ENCODE measurements at places on chromosomes 1 and 21.

DNA sequence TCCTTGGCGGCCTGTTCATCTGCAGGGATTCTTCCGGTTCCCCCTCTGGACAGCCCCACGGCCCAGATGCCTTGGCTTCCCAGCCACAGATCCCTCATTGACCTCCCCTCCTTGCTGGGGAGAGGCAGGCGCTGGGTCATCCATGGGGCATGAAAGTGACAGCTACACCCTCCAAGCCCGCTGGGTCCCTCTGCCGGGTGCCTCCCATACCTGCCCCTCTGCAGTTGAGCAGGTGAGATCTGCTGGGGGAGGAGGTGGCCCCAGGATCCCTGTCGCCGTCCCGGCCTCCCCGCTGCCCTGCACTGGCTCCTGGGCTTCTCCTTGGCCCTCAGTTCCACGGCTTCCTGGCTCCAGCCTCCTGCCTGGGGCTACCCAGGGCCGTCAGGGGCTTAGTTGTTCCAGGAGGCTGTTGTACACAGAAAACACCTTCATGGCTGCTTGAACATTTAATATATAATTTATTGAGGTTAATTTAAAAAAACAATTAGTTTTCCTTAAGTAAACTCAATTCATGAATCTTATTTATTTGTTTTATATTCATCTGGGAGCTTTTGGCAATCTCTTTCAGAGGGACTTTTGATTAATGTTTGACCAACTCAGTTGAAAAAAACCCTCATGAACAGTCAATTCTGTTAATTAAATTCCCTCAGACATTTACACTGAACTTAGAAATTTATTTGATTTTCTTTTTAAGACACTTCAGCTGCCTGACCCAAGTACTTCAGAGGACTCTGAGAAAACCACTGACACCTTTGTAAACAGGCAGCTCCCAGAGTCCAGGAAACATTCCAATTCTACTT lies 67.6 kb upstream of the ABCG1 start:
- no peak for DNase-seq

GRCh38 chr1:228314658-228315483 lies 91.8 kb downstream of the TRIM11 start:
- DNase-seq, result no peak

DNA sequence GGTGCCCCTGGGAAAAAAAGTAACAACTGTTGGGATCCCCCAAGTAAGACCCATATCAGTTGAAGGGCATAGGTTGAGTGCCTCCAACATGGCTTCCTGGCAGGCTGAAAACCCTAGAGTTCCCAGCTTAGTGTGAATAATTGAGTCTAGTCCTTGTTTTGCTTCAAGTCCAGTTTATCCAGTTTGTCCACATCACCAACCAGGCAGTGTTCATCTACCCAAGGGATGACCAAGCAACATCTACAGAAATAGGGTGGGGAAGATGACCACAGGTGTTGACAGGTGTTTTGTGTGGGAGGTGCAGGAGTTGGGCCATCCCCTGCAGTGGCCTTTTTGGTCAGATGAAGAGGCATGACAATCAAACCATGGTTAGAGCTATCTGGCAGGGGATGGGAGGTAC lies 54.3 kb upstream of the ERO1B start:
- no peak for DNase-seq

GRCh38 chr1:204077979-204078696 lies 5.2 kb downstream of the SOX13 start:
- peak; percentile 50 for DNase-seq

DNA sequence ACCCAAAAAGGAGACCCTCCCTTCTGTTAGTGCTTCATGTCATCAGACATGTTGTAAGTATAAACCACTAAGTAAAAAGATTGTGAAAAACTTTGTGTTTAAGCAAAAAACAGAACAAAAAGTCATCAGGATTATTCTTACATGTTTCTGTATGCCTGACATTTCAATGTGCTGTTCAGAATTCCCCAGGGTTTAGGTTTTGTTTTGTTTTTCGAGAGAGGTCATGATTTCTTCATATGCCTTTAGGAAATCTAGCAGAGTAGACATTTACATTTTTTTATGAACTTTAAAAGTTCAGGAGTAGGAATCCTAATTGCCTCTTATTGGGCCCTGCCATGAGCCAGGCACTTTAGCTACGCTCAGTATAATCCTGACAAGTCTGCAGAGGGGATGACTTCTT lies 85.3 kb downstream of the VPS13D start:
- no peak for DNase-seq

DNA sequence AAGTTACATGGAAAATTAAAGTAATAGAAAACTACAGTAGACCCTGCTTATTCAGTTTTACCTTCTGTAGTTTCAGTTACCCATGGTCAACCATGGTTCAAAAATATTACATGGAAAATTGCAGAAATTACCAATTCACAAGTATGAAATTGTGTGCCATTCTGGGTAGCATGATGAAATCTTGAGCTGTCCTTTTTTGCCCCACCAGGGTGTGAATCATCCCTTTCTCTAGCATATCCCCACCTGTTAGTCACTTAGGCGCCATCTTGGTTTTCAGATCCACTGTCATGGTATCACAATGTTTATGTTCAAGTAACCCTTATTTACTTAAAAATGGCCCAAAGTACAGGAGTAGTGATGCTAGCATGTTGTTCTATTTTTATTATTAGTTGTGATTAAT lies 3.5 kb upstream of the LRIF1 start:
- no peak for DNase-seq

- DNase-seq, result no peak
These were observed 140.3 kb downstream of the PLXNA2 start for GRCh38 chr1:208103597-208104513.

DNA sequence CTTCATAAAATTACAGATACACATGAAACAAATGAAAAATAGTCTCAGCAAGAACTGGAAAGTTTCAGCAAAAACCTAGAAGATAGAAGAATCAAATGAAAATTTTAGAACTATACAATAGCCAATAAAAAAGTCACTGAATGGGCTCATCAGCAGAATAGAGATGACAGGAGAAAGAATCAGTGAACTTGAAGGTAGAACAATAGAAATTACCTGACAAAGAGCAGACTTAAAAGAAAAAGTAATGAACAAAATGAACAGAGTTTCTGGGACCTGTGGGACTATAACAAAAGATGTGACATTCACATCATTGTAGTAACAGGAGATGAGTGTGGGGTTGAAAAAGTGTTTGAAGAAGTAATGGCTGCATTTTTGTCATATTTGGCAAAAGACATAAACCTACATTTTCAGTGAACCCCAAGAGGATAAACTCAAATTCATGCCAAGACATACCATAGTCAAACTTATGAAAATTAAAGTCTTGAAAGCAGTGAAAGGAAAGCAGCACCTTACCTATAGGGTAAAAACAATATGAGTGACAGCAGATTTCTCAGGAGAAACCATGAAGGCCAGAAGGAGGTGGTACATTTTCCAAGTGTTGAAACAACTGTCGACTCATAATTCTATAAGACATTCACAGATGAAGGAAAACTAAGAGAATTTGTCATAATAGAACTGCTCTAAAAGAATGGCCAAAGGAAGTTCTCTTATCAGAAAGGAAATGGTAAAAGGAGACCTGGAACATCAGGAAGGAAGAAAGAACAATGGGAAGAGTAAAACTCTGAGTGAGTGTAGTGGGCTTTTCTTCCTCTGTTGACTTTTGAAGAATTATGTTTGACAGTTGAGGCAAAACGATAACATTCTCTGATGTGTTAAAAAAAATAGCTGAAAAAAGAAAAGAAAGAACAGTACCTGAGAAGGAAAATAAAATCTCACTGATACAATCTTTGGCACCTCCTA lies 23.5 kb downstream of the NTPCR start:
- no peak for DNase-seq

DNA sequence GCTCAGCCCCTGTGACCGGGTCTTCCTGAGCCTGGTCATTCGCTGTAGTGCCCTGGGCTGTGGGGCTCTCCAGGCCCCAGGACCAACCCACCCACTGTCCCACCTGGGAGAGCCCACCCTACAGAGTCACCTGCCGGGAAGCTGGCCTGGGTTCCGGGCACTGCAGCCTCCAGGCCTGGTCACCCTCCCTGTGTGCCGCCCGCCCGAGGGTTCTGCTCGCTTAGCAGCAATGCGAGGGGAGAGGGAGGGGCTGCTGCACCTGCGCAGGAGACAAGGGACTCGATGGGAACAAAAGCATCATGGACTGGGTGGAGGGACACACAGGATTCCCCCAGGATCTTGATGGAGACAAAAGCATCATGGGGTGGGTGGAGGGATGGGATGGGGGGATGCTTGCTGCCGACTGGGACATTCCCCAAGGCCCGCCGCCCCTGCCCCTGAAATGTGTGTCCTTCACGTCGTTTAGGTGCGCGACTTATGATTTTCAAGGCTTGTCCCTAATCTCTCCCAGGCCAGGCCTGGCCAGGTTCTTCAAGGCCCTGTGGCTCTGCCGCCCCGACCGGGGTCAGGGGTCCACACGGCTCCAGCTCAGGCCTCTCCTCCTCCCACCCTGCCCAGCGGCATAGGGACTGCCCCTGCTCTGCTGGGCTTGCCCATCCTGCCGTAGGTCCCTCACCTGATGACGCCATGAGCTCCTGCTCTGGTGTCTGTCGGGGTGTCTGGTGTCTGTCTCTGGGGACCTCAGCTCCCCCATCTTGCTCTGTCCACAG lies 1.7 kb downstream of the KRTAP10-8 start:
- no peak for DNase-seq

DNA sequence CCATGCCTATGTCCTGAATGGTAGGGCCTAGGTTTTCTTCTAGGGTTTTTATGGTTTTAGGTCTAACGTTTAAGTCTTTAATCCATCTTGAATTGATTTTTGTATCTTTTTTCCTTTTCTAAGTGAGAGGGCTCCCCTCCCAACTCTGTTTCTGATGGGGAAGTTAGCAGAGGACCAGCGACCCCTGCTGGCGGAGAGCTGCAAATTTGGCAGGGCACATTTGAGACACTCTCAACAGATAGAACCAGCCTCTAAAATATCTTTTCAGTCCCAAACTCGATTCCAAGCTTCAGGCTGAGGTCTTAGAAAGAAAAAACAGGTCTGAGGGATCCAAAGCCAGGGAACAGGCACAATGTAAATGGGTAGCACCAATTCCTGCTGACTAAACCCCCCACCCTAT lies 32.5 kb downstream of the LRRC3 start:
- DNase-seq, result peak; percentile 17

DNA sequence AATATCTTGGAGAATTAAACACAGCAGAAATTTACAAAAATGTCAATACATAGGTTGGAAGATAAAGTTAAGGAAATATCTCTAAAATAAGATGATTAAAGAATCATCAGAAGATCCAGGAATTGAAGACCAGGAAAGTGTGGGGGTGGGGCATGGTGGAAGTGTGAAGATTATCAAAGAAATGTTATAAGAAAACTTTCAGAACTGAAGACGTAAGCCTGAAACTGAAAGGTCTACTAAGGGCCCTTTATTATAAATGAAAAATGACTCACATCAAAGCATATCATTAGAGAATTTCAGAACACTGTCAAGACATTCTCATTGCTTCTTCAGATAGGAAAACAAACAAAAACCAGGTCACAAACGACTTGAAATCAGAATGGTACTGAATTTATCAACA lies 92.4 kb upstream of the DPT start:
- DNase-seq, result no peak

GRCh38 chr1:56382929-56383328 lies 196.4 kb downstream of the PLPP3 start:
- DNase-seq, result no peak

DNA sequence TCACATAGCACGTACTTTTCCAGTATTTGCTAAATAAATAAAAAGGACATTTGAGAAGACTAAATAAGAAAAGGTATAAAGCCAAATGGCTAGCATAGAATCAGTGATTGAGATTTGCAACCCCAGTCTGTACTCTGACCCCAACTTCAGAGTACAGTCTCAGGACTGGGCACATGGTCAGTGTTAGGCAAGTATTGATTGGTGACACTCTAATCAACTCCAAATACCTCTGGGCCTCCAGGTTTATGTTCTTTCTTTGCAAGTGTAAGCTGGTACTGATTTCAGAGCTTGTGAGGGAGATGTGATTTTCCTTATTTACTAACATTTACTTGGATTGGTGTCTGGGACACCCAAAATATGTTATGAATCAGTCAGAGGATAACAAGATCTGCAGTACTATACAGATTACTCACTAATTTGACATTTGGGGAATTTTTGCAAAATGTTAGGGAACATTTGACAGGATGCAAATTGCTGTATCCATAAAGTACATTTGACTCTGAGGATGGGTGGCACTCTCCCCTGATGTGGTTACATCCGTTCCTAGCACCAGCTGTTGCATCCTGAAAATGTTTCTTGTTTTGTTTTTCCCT lies 34.2 kb downstream of the LMO4 start:
- DNase-seq, result no peak

GRCh38 chr1:154837672-154838171 lies 32.4 kb downstream of the KCNN3 start:
- DNase-seq, result no peak

GRCh38 chr21:14773777-14774345 lies 227.7 kb upstream of the SAMSN1 start:
- peak; percentile 2 for DNase-seq

DNA sequence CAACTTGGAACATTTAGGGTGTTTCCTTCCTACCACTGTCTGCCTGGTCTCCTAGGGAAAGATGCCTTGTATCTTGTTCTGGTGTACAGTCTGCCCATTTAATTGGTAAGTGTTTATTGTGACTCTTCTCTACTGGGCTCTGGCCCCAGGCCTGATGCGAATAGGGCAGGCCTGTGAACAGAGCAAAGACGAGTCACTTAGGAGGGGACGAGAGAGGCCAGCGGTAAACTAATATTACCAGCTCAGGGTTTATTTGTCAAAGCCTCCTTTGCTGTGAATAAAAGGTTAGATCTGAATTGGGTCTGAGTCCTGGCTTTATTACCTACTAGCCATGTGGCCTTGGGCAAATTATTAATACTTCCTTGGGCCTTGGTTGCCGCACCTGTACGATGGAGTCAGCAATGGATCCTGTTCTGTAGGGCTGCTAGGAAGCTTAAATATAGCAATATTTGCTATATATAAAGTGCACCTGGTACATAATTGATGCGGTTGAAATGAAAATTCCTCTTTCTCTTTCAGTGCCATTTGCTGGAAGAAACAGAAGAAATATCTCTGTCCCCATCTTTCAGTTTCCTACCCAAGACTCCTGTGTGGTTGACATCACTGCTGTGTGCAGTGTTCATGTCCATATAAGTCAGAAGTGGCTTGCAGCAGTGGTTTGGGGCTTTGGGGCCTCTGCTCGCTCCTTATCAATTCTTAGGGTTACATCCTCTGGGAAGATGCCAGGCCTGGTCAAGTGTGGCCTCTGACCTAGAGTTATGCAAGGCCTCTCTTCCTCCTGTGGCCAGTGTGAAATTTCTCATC lies 32.4 kb downstream of the MAPKAPK2 start:
- DNase-seq, result no peak

DNA sequence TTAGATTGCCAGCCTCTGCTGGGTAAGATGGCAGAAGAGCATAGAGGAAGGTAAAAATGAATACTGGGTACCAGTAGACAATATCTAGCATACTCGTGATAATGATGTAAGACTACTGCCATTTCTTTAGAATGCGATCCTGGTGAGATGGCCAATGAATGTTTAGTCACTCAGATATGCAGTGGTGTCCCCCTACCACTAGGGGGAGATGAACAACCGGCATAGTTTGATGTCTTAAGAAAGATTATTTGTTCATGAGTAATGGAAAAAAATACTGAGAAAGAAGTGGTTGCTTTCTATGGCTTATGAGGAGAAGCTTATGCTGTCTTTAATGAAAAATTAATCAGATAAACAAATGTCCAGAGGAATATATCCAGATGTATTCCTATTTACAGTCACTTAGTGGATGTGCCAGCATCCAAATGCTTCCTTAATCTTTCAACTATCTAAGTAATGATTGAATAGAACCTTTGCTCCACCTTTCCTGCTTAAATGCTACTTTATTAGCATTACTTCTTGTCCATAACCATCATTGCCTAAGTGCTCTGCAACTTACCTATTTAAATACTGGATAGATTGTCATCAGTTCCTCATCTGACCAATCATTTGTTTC lies 256.6 kb downstream of the ST6GALNAC3 start:
- DNase-seq, result peak; percentile 76

All from astrocyte of the hippocampus (primary cell).